ENCODE measurements at places on chromosomes 13 and 19.

DNA sequence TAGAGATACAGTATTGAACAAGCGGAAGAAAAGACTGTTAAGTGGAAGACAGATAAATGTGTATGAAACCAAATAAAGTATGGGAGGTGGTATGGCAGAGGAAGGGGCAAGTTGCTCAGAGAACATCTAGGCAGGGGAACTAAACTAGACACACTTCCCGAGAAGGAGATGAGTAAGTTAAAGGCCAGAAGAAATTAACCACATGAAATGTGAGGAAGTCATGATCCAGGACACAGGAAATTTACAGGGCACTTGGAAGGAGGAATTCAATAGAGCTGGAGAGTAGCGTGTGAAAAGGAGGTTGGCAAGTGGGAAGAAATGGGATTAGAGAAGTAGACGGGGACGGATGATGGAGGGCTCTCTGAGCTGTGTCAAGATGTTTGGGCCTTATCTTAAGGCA, 208.8 kb downstream of the COG6 start:
- DNase-seq = no peak

- DNase-seq = no peak
These were observed 24.5 kb downstream of the PPP5C start for GRCh38 chr19:46371371-46371901.

DNA sequence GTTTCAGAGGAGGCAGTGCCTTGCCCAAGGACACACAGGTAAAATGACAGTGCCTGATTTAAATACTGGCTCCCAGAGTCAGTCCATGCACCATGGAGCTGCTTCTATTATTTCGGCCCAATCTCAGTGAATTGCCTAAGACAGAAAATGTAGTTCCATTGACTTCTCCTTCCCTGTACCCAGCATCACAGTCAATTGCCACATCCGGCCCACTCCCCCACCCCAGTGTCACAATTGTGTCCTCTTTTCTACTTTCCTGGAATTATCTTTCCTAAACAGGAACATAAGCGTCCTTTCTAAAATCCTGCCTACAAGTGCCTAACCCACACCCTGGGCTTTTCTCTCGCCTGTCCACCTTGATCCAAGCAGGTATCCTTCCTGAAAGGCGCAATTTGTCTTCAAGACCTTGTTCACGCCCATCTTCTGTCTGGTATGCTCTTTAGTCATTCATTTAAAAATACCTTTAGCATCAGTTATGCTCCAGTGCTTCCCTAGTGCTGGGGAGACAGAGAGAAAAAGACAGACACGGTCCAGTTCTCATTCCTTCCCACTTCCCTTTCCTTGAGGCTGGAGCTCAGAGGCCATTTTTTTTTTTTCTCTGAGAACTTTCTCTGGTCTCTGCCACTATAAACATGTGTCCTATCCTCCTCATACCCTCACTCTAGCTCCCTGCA, 411.4 kb downstream of the LIG4 start:
- no peak for DNase-seq

DNA sequence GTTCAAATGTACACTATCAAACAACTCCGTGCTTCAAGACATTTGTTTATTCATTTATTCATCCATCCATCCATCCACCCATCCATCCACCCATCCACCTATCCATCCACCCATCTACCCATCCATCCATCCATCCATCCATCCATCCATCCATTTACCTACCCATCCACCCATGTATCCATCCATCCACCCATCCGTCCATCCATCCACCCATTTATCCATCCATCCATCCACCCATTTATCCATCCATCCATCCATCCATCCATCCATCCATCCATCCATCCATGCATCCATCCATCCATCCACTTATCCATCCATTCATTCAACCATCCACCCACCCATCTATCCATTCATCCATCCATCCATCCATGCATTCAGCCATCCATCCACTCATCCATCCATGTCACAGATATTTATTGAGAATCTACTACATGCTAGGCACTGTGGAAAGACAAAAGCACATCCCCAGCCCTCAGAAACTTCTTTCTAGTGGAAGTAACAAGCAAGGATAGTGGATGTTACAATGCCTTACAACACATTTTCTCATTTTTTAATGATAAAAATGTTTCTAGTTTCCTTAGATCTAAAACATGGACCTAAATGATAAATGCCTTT, 237.6 kb downstream of the ZNF536 start:
- DNase-seq = no peak

DNA sequence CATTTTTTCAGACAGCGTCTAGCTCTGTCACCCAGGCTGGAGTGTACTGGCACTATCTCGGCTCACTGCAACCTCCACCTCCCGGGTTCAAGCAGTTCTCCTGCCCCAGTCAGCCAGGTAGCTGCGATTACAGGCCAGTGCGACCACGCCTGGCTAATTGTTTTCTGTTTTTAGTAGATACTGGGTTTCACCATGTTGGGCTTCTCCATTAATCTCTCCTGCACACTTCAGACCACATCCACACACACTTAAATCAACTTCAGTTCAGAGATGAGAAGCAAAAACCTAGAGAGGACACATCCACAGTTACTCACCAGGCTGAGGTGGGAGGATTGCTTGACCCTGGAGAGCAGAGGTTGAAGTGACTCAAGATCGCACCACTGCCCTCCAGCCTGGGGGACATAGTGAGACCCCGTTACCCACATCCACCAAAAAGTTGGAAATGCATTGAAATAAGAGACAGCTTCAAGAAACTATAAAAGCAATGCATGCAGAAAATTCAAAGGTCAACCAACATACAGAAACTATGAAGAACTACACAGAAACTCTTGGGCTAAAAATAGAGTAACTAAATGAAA, 42.3 kb downstream of the ZNF611 start:
- DNase-seq = no peak

DNA sequence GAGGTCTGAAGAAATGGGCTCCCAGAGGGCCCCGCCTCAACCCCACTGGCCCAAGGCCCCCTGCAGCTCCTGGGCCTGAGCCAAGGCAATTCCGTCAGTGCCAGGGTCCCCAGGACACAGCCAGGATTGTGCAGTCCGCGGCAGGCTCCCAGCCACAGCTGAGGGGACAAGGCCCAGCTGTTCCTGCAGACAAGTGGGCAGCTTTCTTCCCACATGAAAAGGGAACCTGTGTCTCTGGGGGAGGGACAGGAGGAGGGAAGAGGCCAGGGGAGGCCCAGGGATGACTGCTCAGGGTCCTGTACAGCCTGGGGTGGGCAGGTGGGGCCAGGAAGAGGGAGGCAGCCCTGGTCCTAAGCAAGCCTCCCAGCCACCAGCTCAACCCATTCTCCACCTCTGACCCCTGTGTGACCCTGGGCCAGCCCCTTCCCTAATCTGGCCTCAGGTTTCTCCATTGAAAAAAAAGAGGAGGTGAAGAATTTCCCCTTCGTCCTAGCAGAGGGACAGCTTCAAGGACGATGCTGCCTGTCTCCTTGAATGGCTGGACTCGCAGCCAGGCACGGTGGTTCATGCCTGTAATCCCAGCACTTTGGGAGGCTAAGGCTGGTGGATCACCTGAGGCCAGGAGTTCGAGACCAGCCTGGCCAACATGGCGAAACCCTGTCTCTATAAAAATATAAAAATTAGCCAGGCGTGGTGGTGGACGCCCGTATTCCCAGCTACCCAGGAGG, 20.5 kb upstream of the VSTM2B start:
- DNase-seq = no peak

- peak; percentile 16 for DNase-seq
These were observed at the start of gene ZNF667 for GRCh38 chr19:56476651-56477428. ZNF667 (minus strand) TSS chr19:56477345; CDS start chr19:56462370, 14,975 bp downstream.

DNA sequence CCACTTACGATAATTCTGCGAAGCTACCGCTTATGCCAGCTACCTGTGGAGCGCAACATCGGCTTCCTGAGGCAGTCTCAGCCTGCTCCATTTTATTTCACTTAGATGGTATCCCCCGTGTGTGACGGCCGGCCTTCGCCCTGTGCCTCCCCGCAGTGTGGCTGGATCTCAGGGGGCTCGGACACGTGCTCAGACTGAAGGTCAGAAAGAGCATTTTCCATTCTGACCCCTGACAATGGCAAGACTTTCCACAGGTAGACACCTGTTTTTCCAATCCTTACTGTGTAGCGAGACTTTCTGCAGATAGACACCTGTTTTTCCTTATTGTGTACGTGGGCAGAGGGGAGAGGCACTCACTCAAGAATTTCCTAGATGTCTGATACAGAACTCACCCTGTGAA, 52.7 kb downstream of the ATP11A start:
- no peak for DNase-seq

- DNase-seq = peak; percentile 86
These were observed 13.9 kb downstream of the FCHO1 start for GRCh38 chr19:17765069-17765618.

All from large intestine (tissue), 12 donors.